ENCODE measurements at places on chromosomes 7 and 10.

- DNase-seq: no peak
Measured at GRCh38 chr10:78109210-78109609, 75.5 kb downstream of the RPS24 start.

- DNase-seq: no peak
Measured at GRCh38 chr10:64486149-64486548, 964.9 kb downstream of the REEP3 start.

GRCh38 chr7:37348982-37349381, 99.7 kb downstream of the ELMO1 start:
- no peak for DNase-seq

DNA sequence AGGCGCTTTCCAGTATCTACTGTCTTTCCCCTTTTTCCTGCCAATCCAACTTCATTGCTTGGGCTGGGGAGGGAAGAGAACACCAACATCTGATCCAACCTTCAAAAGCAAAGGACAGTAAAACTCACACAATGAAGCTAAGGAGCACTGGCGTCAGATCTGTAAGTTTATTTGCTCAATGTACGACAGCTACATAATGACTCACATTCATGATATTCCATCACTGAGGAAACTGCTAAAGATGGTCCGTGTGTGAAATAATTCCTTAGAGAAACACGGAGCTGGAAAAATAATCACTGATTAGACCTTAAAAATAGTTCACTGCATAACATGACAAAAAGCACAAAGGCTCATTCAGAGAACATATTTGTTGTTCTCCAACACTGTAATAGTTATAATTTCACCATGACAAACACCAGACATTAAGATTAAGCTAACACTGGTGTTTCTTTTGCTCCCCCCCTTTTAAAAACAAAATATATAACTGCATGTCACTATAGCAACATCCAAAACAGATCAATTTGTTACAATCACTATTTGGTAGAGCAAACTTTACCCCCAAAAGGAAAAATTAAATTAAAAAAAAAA, 24.3 kb downstream of the HSPB1 start:
- no peak for DNase-seq

DNA sequence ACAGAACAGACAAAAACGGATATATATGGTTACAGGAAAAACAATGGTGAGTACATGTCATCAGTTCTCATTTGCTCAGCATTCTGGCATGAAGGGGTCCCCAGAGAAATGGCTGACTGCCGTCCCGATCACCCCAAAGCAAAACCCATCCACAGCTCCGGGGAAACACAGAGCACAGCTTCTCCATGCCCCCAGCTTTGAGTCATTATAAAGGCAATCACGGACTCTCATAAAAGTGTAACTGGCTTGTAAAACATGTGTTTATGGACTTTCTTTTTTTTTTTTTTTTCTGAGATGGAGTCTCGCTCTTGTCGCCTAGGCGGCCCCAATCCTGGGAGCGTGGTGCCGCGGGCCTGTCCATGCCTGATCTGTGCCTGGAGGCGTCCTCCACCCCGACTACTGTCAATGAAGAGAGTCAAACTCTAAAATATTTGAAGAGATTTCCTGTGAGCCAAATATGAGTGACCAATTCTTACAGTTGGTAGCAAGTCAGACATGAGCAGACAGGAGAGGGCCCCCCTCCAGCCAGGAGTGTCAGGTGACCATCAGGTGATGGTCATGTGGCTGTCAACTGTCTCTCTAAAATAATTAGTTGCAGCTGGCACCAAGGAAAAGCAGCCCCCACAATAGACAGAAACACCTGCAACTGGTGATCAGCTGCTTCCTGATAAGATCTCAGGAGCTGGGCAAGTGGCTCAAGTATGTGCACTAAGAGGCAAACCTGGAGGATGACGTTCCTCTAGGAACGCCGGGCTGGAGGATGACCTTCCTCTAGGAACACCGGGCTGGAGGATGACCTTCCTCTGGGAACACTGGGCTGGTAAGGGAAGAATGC, 21.7 kb upstream of the NOM1 start:
- DNase-seq: no peak

- DNase-seq: no peak
Measured at GRCh38 chr10:129771991-129772431, 192.1 kb downstream of the EBF3 start.

GRCh38 chr7:42278344-42278743, 41.3 kb upstream of the GLI3 start:
- DNase-seq: no peak

GRCh38 chr7:37198041-37198905, 250.4 kb downstream of the ELMO1 start:
- no peak for DNase-seq

- DNase-seq: no peak
Measured at GRCh38 chr7:36571190-36571560, 153.1 kb downstream of the AOAH start.

GRCh38 chr10:117240621-117241529, at the start of gene SLC18A2:
Gene SLC18A2, plus strand, starts transcription at chr10:117241114. Its CDS starts 580 bp downstream, at chr10:117241694.
- DNase-seq: no peak

DNA sequence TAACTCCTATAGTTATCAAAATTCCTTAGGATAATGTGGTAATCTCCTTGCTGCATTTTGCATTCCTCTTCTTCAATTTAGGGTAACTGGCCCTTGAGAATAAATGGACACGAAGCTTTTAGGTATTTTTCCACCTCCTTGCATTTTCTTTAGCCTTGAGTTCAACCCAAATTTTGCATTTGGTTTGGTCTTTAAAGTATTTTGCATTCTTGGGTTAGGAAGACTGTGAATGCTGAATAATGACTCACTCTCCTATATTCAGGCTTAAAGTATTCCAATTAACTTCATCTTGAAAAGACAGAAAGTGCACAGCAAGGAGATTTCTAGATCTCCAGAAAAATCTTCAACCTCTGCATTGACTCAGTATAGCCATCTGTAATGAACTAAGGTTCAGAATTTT, 47.3 kb downstream of the TFPI2 start:
- no peak for DNase-seq

GRCh38 chr7:40629891-40630290, 495.1 kb downstream of the SUGCT start:
- DNase-seq: no peak

- DNase-seq: no peak
Measured at GRCh38 chr10:78774614-78774998, 294.2 kb upstream of the ZMIZ1 start.

DNA sequence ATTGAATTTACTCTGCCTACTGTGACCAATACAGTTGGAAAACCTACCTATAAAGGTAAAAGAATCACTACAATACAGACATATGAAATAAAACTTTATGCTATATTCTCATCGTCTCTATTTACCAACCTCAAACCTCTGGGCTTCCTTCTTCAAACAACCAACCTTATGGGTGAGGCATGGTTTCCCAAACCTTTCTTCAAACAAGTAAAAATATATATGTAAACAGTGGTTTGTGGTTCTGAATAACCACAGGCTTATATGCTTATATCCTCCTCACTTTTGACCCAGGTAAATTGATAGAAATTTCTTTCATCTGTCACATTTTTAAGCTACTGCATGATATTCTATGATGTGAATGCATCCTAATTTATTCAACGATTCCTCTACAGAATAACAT, 103.6 kb downstream of the ITGB1 start:
- DNase-seq: no peak

GRCh38 chr7:27917774-27918314, 177.9 kb downstream of the TAX1BP1 start:
- no peak for DNase-seq

DNA sequence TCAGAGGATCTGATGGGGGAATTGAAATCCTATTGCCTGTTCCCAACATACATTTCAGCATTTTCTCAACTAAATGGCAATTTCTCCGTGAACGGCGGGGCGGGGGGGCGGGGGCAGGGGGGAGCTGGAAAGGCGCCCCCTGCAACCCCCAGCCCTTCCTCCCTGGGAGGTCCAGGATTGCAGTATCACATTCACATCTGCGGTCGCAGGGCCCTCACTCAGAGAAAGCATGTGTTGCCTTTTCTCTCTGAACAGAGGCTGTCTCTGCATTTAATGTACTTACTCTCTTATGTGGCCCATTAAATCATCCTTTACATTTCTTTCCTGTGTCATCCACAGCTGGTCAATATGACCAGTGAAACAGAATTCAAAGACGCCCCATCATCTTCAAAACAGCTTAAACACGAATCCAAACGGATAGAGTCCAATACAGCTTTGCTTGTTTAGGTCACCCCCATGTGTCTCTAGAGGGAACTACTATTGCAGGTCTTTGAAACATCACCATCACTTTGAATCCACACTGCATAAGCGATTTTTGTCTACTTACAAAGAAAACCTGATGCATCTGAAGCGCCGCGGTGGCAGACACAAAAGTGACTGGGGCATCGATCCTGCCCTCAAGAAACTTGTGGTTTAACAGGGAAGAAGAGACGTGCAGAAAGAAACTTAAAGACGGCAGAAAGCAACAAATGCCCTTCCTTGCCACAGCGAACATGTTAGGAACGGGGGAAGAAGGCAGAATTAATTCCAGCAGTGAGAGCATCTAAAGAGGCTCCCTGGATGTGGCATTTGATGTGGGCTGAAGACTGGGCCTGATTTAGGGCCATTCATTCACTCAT, 17.0 kb upstream of the ECHDC3 start:
- DNase-seq: no peak

GRCh38 chr7:129908181-129908580, 44.6 kb downstream of the UBE2H start:
- DNase-seq: no peak

GRCh38 chr7:142867097-142867378, 12.2 kb downstream of the EPHB6 start:
- no peak for DNase-seq

GRCh38 chr10:36676321-36676720, 449.1 kb upstream of the ANKRD30A start:
- DNase-seq: no peak

- DNase-seq: no peak
Measured at GRCh38 chr10:133133471-133134231, 26.4 kb upstream of the KNDC1 start.

DNA sequence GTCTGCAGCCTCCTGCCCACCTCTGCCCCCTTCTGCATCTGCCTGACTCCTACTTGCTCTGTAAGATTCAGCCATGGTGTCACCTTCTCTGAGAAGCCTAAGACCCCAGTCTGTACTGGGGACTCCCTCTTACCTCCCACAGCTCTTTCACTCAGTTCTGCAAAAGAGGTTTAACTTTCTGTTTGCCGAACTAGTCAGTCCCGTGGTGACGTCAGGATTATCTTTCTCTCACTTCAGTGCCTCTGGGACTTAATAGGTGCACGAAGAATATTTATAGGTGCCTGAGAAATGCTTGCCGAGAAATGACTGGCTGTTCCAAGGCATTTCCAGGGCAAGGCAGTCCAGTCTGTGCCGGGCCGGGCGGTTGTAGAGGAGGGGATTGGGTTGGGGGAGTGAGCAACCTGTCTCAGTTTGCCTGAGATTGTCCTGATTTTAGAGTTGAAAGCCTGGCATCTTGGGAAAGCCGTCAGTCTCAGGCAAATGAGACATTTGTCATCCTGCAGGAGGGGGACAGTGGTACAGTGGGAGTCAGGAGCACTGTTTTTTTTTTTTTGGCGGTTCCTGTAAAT, 227.5 kb upstream of the NPVF start:
- no peak for DNase-seq

- no peak for DNase-seq
Measured at GRCh38 chr7:74457007-74457406, 3.3 kb downstream of the GTF2IRD1 start.

- no peak for DNase-seq
Measured at GRCh38 chr7:1950066-1950451, 280.0 kb downstream of the ELFN1 start.

DNA sequence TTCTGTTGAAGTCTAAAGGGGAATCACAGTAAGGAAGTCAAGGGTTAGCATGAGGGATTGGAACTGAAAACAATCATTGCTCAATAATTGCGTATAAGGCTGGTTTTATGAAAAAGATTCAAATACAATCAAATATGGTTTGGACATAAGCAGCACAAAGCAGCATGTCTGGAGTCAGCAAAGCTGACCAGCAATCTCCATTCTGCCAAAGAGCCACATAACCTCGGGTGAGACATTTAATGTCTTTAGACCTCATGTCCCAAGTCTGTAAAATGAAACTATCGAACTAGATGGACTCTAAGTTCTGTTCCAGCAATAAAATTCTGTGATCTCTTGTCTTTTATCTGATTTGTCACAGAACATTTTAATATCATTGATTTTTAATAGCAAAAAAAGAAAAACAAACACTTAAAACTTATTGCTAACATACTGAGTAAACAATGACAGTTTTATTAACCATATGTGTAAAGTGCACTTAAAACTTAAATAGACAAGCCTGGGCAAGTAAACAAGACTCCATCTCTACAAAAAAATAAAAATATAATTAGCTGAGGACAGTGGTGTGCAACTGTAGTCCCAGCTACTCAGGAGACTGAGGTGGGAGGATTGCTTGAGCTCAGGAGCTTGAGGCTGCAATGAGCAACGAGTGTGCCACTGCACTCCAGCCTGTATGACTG, 217.0 kb downstream of the MAGI2 start:
- DNase-seq: no peak

- no peak for DNase-seq
Measured at GRCh38 chr7:48710995-48711394, 213.4 kb upstream of the CDC14C start.

DNA sequence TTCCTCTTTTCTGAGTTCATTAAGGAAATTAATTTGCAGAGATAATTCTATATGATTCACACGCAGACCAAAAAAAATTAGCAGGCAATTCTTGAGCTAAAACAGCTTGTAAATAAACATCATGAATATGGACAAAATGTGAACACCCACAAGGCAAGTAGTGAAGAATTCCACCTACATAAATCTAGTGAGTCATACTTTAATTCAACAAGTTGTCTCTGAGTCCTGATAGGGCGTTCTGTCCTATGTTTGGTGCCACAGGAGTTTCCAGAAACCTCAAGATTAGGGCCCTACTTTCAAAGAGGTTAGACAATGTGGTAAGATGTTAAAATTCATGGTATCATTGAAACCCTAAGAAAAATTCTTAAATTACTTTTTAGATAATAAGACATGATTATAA, 122.3 kb downstream of the SGMS1 start:
- DNase-seq: no peak

DNA sequence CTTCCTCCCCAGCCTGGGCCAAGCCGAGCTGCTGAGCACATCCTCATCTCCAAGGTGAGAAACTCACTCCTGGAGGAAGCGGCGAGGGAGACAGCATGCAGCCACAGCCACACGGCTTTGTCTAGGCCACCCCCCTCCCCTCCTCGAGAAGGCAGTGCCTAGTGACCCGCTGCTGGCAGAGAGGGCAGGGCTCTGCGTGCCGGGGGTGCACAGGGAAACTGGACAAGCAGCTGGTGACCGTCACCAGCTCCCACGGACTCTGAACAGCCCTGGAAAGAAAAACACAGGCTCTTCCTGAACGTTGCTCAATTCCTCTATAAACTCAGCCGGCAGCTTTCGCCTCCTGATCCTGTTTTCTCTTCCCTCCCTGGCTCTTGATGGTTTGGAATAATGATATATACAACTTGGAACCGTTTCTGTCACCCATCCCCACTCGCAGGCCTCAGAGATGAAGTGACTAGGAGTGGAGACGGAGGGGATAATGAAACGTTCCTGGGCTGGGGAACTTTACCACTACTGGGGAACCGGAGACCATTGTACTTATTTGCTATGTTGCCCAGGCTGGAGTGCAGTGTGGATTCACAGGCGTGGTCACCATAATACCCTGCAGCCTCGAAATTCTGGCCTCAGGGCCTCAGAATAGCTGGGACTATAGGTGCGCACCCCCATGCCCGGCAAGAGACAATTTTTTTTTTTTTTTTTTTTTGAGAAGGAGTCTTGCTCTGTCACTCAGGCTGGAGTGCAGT, 19.3 kb downstream of the PAPOLB start:
- DNase-seq: no peak

Measured in stimulated activated CD4-positive, alpha-beta T cell treated with anti-CD3 and anti-CD28 coated beads, Interleukin-15, amount 100 ng/mL, for 1 hour (primary cell).